Stimulated activated CD8-positive, alpha-beta memory T cell treated with anti-CD3 and anti-CD28 coated beads, Interleukin-2, amount 100 ng/mL, for 1 hour (primary cell): ENCODE measurements at places on chromosomes 5 and 9.

DNA sequence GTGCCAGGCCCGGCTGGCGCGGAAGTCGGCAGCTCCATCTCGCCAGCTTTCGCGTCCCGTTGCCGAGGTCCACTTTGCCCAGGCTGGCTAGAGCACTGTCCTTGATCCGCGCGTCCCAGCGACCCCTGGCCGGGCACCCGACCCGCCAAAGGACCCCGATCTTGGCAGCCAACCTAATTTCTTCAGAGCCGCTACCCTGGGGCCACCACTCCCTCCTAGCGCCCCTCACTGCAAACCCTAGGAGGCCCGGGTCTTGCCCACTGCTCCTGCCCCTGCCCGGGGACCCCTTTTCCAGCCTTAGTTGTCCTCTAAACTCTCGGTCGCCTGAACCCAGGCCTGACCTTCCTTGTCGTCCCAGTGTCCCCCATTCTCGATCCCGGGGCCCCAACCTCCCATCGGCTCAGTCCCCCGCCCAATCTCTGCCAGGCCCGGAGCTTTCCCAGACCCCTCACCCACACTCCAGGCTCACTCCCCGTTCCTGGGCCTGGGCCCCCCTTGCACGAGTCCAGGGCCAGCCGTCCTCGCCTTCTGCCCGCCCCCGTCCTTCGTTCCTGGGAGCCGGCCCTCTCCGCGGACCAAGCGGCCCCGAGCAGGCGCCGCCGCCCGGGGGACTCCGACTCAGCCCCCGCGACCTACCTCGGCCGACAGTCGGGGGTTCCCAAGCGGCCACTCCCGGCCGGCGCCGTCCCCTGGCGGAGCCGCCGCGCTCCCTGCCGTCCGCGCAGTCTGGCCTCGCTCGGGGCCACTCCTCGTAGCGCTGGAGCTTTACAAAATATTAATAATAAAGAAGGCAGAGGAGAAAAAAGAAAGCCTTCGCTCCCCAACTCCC lies 701 bp upstream of the LMX1B start:
- no peak for DNase-seq

DNA sequence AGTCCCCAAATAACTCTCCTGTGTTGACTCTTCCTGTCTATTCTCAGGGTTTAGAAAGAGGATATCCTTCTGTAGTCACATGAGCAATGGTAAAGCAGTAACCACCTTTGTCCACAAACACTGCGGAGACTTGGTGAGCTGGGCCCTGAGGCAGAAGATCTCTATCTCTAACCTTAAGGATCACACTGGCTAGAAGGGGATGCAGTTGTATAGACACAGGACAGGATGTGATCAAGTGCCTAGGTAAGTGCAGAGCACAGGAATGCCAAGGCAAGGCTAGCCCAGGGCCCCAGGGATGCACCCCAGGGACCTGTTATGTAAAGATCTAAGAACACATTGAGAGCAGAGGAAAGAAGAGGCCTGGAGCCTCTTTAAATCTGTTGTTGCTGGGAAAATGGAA lies 610.5 kb downstream of the IRX1 start:
- DNase-seq, result no peak

DNA sequence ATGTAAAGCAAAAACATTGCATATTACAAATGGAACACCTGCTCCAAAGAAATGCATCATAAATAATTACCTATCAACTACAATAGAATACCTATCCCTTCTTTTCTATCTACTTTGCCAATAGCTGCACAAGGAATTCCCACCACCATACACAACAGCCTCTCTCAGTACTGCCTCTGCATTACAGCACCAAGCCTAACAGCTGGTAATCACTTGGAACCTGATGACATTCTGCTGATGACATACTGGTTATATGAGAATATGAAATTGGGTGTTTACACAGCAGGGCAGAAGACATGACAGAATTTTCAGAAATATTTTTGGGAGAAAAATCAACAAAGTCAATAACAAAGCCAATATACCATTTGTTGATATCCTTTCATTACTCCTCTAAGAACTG lies 43.2 kb downstream of the PSMB7 start:
- DNase-seq, result no peak

GRCh38 chr9:116594547-116594946 lies 92.6 kb upstream of the TRIM32 start:
- DNase-seq, result no peak

- DNase-seq, result no peak
Measured at GRCh38 chr5:36787365-36788093, 89.0 kb upstream of the NIPBL start.

DNA sequence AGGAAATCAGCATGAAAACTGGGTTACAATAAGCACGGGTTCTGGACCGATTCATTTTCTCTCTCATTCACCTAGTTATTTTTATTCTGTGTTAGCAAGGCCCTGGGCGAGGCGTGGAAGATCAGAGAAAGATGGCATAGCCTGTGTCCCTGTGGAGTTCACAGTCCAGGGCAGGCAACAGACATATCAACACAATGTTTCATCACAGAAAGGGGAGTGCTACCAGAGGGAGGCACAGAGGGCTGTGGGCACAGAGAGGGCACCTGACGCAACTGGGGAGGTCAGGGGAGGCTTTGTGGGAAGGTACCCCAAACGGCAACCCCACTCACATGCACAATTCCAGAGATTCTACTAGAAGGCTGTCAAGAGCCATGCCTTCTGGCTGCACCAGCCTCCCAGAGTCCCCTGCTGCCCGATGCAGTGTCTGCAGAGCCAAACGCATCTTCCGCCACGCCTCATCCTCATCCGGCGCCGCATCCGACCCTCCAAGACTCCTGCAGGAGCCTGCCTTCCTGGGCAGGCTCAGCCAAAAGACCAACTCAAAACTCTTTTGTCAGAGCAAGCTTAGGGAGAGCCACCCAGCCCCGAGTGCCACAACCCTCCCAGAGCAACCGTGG lies 1.4 kb downstream of the FAM193B start:
- DNase-seq, result no peak

GRCh38 chr9:83032065-83032625 lies 30.8 kb downstream of the RASEF start:
- no peak for DNase-seq
